ENCODE measurements at places on chromosomes 5 and 9.

- DNase-seq = no peak
Measured at GRCh38 chr9:132556714-132557113, 25.7 kb upstream of the BARHL1 start.

GRCh38 chr9:106467865-106468164 is 395.2 kb upstream of the ZNF462 start:
- DNase-seq = peak; percentile 54

- DNase-seq = no peak
Measured at GRCh38 chr5:142320430-142320738, 4.4 kb downstream of the SPRY4 start.

GRCh38 chr9:93893899-93894690 is 61.1 kb downstream of the BARX1 start:
- no peak for DNase-seq

GRCh38 chr5:108303611-108304010 is 78.3 kb downstream of the FBXL17 start:
- DNase-seq = no peak

DNA sequence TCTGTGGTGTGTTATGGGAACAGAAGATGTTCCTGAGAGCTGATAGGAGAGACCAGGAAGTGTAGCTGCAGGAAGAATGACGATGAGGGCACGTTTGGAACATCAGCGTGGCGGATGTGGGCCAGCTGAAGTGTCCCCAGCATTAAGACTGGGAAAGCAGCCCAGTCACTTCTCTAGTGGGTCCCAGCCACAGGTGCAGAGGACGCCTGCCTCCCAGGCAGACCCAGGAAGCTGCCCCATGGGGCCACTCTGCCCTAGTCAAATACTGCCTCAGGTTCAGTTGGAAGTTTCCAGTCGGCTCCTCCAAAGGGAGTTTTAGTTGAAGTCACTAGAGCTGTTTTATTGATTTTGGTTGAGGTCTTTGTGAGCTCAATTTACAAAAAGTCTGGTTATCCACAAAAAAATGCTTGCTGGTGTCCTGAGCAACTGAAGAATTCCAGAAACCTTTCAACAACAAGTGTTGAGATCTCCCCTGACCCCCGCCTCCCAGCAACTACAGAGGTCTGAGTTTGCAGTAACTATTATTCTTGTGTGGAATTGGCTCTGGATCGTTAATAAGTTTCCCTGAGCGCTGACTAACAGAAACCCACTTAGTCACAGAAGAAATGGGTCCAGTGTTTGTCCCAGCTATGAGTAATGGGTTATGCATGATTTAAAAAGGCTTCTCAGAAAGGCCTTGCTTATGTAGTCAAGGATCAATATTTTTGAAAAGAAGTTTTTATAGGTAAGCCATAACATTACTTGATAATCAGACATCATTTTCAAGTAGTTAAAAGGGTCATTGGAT is 294.1 kb downstream of the FANCC start:
- DNase-seq = peak; percentile 91

- no peak for DNase-seq
Measured at GRCh38 chr5:170565072-170565471, 61.3 kb downstream of the KCNIP1 start.

- no peak for DNase-seq
Measured at GRCh38 chr5:7894439-7894838, 25.5 kb downstream of the MTRR start.

GRCh38 chr9:112764344-112764743 is 13.8 kb downstream of the SNX30 start:
- DNase-seq = peak; percentile 85

GRCh38 chr5:94702729-94703128 is 84.3 kb downstream of the SLF1 start:
- DNase-seq = no peak

DNA sequence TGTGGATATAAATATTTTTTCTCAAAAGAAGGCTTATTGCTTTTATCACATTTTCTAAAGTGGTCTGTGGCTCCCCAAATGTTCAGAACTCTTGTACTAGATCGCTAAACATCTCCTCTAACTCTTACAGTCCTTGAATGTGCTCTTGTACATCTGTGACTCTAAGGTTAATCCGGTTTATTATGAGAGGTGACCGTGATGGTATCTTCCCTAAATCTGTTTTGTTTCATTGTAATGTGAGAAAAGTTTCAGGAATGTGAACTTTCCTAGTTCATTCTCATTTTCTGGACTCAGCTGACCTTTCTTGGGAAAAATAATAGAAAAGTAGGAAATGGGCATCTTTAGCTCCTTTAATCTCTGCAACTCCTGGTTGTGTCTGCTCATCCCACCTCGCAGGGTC is 94.5 kb upstream of the CD180 start:
- no peak for DNase-seq

All from fibroblast of skin of right biceps (primary cell).